T-helper 9 cell (primary cell): ENCODE measurements at places on chromosomes 1 and 21.
A peak's percentile ranks its signal among the peaks of the same experiment; 100 is the strongest.

DNA sequence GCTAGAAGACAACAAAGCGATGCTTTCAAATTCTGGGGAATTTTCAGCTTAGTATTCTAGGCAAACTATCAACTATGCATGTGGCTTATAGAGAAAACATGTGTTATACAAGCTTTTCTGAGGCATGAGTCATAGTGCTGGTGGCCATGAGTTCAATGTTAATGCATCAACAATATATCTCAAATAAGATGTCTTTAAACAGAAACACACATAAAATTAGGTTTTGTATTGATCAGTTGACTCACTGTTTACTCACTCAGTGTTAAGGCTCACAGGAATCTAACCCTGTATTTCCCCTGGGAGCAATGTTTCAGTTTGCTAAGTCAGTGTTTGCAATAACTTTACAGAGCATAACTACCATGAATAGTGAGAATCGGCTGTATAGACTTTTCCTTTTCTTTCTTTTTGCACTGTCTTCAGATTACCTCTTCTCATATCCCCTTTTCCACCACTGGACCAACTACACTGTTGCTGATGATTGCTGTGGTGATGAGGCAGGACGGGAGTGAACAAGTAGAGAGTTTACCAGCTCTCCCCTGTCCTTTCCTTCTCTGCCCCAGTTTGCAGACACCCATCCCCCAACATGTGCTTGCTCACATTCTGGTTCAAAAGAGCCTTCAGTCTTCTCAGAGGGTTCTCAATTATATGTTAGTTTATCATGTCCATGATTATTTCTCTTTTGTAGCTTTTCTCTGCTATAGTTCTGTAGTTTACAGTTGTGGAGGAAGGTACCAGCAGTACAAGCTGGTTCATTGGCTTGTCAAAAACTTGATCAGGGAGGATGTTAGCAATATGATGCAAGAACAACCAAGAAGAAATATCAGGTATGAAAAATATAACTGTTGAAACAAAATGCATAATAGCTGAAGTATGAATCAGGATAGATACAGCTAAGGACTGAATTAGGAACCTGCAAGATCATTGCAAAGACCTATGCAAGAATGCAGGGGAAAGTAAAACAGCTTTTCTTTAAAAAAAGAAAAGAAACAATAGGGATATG lies 23.9 kb downstream of the CD2 start:
- DNase-seq: no peak

DNA sequence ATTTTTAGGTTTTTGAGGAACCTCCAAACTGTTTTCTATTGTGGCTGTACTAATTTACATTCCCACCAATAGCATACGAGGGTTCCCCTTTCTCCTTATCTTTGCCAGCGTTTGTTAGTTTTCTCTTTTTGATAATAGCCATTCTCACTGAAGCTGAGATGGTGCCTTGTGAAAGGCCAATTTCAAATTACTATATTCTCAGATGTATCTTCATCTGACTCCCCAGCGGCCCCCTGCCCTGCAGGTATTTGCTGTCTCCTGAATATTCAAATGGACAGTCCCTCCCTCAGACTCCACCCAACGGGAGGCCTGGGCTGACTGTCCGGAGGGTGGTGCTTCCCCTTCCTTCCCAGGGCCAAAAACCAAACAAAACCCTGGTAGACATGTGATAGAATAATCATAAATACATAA lies 33.5 kb upstream of the TARBP1 start:
- no peak for DNase-seq

DNA sequence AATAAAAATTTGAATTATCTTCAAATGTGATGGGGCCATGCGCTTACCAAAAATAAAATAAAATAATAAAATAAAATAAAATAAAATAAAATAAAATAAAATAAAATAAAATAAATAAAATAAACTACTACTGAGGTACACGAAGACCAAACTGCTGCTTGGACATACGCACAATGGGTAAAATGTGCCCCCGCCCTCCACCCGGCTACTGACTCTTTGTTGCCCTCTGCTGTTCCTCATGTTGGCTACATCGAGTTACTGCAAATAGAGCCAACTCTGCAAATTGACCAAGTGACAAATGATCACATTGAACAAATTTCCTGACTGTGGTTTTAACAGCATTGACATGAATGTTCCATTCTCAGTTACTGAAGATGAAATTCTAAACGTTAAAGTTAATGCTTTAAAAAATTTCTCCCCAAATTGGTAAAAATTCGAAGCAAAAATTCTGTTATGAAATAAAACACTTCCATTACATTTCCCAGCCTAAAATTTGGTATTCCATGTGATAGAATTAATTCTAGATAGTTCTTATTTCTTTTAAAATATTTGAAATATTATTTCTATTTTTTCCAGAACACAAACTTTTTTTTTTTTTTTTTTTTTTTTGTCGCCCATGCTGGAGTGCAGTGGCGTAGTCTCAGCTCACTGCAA lies 18.8 kb upstream of the MAP1LC3C start:
- no peak for DNase-seq

DNA sequence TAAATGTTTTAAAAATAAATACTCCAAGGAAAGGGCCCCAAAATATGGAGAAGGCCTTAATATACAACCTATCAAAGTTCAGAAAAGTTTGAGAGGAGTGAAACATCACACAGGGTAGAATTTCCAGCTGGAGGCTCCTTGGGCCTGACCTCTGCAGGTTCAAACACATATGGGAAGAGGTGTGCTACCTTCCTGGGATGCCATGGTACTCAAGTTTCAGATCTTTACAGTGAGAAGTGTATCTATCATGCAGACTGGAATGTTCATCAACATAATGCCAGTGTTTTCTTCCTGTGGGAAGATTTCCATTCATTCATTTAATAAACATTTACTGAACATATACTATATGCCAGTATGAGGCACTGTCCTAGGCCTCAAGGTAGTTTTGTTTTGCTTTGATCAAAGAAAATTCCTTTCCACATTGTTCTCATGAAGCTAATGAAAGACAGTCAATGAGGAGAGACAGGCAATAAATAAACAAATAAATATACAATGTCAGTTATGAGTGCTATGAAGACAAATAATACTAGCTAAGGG lies 14.6 kb upstream of the ADAR start:
- DNase-seq: no peak

DNA sequence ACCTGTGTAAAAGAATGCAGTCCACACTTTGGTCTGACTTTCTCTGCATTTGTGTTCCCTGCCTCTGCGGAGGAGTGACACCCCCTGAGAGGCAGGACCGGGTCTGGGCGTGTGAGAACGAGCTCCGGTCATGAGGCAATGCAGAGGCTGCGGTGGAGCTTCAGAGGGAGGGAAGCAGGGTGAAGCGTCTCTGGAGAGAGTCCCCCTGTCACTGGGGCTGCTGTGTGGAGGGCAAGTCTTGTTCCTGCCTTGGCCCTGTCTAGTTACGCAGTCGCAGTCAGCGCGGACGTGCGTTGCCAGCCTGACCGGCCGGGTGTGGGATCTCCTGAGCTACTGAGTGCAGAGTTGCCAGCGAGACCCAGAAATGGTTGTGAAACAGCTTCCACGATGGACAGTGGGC lies 48.5 kb downstream of the BACE2 start:
- DNase-seq: no peak

DNA sequence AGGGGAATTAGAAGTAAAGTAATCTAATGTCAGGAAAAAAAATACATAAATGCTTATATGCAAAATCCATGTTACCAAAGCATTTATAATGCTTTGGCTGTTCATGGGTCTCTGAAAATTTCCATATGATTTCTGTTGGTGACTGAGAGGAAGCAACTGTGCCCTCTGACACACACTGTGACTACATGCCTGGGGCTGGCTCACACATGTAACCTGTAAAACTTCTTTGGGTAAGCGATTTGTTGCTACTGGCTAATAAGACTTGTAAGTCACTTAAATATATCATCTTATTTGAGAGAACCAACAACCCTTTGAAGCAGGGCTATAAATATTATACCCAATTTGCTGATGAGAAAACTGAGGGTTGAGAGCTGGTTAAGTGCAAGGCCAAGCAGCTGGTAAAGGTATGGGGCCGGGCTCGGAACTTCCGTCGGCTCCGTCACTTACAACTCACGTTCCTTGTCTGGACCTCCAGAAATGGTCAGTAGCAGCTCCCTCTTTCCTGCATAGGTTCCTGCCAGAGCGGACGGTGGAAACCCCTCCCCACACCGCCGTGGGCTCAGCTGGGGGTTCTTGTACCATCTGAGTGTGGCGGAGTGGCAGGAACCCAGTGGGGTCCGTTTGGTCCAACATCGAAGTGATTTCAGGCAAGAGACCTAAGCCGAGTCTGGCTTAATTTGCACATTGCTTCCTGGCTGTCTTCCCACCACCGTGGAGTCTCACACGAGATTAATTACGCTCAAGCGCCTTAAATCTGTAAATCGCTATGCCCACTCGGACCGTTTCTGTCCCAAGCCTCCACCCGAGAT lies 714 bp downstream of the DFFA start:
- DNase-seq: no peak

DNA sequence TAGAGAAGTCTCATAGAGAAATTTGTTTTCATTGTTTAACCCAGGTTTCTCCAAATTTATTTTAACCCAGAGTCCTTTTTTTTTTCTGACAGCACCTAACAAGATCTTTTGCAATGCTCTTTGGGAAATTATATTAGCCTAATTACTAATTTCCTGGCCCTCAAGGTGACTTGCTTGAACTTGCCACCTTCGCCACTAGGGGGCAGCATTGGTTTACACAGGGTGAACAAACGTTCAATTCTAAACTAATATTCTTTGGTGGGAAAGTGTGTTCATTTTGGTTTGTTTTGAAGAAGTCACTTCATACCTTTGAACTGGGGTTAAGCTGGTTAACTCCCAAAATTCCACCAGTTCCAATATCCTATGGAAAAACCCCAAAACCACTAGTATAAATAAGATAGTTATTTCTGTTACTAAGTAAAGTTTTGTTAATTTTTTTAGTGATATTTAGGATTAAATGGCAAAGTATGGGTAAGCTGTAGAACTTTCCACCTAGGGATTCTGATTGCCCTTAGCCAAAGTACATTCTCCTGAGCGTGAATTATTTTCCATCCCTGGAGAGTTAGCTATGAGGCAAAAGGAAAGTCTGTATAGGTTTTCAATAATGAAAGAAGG lies 13.0 kb downstream of the CCDC190 start:
- peak; percentile 81 for DNase-seq

DNA sequence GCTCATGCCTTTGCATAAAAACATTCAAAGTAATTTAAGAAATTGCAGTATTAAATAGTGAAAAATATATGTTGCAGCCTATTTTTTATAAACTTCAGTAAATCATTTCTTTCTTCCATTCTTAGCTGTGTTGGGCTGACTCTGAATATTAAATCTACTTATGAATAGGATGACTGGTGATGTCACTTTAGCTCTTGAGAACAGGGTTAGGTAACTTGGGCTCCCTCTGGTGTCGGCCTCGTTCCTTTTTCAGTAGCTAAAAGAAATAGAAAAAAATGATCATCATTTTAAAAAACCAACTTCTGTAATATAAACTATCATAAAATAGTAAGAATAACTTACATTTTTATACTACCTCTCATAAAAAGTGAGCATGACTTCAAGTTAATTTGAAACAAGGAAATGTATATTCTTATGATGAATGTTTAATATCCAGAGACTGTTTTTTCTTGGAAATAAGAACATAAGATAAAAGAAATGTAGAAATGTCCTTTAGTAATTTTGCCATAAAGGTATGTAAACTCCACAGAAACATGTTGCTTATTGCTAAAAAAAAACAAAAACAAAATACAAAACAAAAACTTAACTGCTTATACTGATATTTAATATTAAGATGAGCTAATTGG lies 26.8 kb upstream of the NCAM2 start:
- no peak for DNase-seq

DNA sequence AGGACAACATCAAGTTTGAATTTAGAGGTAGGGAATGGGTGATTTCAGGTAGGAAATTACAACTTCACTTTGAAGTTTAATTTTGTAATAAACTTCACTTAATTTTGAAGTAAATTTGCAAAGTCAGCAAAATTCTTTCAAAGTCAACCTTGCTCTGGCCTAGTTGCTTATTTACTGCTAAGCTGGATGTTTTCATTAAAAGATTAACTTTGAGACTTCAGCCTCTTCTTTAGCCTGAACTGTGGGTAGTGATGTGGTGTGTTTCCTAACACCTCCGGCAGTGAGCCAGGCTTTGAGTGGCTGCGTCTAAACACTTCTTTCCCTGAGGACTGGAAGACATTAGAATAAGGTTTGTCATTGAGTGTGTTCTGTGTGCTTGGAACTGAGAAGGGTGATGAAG lies at the start of gene HAO2:
Gene HAO2, plus strand, starts transcription at position 232 of the 400 bp plus-strand sequence. CDS start 12,301 bp downstream, outside the sequence.
- DNase-seq: no peak

DNA sequence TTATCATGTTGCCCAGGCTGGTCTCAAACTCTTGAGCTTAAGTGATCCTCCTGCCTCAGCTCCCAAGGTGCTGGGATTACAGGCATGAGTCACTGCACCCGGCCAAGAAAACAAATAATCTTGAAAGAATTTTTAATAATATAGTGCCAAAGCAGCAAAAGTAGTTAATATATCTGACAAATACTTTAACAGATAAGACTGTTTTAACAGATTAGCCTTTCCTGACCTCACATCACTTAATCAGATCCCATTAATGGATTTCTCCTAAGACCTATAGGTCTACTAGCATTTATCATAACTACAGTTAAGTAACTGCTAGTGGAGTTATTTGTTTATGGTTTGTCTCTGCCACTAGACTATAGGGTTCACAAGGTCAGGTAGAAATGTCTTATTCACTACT lies 61.1 kb upstream of the HP1BP3 start:
- DNase-seq: no peak

DNA sequence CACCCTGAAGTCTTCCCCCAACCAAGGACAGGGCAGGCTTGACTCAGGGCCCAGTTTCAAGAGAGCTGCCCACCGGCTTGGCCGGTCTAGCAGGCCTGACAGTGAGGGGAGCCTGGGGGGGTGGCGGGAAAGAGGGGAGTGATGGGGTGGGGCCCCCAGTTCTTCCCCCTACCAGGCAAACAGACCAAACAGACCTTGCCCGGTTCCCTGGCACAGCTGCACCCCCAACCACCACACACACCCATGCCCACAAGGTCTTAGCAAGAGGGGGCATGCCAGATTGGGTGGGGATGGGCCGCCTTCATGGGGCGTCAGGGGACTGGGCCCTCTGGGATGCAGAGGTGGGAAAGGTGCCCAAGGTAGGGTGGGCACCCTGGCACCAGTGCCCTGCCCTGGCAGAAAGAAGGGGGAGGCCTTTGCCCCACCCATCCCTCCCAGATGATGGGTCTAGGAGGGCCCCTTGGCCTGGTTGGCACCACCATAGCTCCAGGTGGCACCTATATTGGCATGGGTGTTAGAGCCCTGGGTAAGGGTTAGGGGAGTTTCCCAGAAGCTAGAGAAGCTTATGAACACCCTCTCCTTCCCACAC lies 8.9 kb downstream of the ZBTB7B start:
- no peak for DNase-seq

GRCh38 chr1:172393354-172393753 lies 27.1 kb upstream of the C1orf105 start:
- DNase-seq: no peak

DNA sequence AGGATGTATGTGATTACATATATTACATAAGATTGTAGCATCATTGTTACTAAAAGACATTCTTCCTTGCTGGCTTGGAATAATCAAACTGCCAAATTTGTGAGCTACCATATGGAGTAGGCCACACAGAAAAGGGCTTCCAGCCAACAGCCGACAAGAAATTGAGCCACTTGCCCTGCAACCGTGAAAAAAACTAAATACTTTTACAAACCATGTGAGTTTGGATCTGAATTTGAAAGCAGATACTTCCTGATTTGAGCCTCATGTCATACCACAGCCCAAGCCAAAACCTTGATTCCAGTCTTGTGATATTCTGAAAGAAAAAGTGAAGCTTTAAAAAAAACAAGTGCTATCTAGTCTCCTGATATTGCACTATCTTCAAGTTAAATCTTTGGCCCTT lies 55.6 kb upstream of the PRMT6 start:
- no peak for DNase-seq
